ENCODE measurements at places on chromosomes 3 and 15.
A peak's percentile ranks its signal among the peaks of the same experiment; 100 is the strongest.

DNA sequence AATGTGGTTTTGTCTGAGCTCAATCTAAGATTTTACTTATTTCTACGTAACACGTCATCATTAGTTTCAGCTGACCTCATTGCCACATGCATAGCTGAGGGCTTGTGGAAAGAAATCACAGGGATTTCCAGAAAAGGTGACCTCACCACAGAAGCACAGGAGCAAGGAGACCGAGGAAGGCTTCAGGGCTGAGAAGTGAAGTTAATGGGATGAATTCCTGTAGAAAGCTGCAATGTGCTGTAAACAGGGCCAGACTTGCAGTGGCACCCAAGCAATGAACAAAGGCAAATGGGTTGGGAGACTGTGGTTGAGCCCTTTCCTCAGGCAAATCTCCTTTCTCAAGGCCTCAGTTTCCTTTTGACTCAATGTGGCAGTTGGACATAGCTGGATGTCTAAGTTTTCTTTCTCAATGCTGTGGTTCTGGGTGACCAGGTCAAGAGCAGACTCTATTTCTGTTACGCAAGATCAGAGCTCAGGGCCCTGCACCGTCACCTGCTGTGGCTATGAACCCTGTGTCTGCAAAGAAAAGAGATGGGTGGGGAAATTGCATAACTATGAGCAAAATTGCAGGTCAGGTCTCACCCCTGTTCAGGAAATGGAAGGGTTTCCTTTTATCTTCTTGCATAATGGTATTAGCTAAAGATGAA, 252.2 kb upstream of the TBL1XR1 start:
- peak; percentile 58 for DNase-seq

- DNase-seq = no peak
Observed at GRCh38 chr3:10632741-10633140, 127.4 kb upstream of the ATP2B2 start.

GRCh38 chr3:72015463-72015862, 230.5 kb upstream of the PROK2 start:
- DNase-seq = no peak

GRCh38 chr3:142595581-142595950, 627 bp upstream of the PLS1 start:
- no peak for DNase-seq

DNA sequence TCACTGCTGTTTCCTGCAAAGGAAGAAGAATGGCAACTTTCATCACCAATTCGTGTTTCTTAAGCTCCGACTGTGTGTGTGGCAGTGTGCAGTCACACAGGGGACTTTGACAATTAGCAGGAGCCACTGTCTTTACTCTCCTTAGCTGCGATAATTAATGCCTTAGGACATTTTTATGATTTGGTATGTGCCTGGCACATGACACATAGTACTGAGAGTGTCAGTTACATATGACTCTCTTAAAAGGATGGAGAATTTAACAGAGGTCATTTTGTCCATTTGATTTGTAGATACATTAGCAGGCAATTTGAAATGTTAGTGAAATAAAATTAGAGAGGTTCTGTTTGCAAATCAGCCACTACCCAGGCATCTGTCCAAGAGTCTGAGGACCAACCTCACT, 128.9 kb upstream of the VEPH1 start:
- no peak for DNase-seq

DNA sequence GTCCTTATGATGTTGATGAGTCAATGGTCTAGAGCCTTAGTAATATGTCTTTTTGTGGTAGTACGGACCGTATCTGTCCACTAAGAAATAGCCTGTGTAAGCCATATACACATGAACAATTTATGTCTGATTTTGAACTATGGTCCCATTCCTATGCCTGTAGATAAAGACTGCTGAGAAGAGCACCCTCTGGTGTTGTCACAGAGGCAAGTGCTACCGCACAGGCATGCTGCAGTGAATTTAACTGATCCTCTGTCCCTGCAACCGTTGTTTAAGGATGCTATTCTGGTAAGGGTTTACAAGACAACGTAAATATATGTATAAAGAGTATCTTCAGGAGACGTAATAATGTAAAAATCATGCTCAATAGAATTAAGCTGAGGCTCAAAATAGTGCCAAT, 170.7 kb downstream of the UBE3A start:
- no peak for DNase-seq
